ENCODE measurements at places on chromosomes 11 and 22.

- no peak for DNase-seq
These were observed 352.8 kb upstream of the NARS2 start for GRCh38 chr11:78927511-78927910.

DNA sequence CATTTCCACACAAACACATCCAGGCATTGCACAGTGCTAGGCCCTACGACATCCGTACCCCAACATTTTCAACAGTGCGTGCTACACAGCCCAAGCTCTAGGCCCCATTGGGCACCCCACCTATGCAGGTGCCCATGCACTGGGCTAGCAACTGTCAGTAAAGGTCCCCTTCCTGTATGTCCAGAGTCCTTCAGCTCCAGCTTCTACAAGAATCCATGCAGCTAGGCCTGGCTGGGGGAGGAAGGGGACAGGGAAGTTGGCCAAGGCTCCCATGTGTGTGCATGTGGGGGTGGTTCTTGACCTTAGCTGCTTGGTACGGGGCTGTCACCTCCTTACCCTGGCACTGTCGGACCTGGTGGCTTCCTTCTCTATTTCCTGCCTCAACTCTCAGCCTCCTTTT, 1.3 kb downstream of the B3GAT1 start:
- DNase-seq = no peak

DNA sequence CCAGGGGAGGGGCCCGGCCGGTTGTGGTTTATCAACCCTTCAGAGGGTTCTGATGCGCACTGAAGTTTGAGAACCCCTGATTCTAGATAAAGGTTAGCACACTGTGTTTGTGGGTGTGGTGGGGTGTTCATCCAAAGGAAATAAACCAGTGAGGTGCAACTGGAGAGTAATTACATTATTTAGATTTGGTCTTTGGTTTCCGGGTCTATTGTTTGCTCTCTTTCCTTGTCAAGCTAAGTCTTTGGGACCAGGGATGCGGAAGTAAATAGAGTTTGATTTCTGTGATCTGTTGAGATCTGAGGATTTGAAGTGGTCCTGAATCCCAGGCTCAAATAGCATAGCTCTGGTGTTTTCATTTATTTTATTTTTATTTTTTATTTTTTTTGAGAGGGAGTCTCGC, 50.5 kb upstream of the CLMP start:
- no peak for DNase-seq

GRCh38 chr11:121936781-121937447, 179.1 kb downstream of the BLID start:
- DNase-seq = no peak

- DNase-seq = no peak
These were observed 203.7 kb downstream of the GRIK4 start for GRCh38 chr11:120715239-120715638.

DNA sequence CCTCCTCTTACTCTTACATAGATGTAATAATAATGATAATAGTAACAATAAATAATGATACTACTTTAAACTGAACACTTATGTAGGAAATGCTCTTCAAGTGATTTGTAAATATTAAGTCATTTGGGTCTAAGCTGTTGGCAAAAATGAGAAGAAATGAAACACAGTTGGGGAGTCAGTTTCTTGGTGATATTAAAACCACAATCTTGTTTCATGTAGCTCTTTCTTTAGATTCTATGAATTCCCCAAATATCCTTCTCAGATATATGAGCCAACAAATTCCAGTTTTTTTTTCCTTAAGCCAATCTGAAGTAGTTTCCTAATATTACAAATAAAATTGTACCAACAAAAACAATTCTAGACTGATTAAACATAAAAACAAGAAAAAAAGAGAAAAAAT, 1115.6 kb upstream of the CNTN5 start:
- no peak for DNase-seq

DNA sequence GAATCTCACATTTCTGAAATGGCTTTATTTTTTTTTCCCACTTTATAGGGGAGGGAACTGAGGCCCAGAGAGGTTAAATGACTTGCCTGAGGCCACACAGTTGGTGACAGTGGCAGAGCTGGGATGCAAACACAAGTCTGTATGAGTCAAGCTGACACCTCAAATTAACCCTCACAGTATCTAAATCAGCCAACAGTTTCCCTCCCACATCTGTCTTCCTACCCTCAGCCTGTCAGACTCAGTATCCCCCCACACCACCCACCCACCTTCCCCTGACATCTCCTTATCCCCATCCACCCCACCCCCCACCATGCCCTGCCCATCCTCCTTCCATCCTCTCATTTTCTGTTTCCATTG, 95.2 kb downstream of the TP53I11 start:
- DNase-seq = no peak

GRCh38 chr11:46522682-46523281, 71.0 kb downstream of the AMBRA1 start:
- no peak for DNase-seq

DNA sequence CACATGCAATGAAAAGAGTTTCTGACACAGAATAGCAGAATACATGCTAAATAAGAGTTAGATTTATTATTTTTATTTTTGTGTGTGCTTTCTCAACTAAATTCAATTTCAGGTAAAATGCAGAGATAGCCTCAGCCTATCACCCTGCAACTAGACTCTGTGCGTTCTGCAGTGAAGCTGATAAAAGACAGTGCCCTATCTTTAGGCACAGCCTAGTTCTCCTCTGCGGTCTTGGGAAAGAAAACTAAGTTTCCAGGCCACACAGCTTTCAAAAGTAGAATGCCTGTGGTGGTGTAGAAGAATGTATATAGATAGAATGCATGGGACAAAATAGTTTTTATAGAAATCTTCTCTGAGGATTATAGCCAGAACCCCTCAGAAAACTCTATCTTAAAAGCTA, 12.0 kb upstream of the MMP1 start:
- no peak for DNase-seq

GRCh38 chr11:76701294-76702040, 30.9 kb upstream of the LRRC32 start:
- no peak for DNase-seq

All from NCI-H1436 treated with DMSO at 0.1 percent for 48 hours (cell line).